Stimulated activated CD4-positive, alpha-beta T cell treated with anti-CD3 and anti-CD28 coated beads, Interleukin-2, amount 100 ng/mL, for 4 hours (primary cell): ENCODE measurements at places on chromosomes 11 and 22.

GRCh38 chr22:49827853-49828598, at the start of gene BRD1:
Gene BRD1 (minus strand): TSS chr22:49827873. CDS start chr22:49824317, 3,556 bp downstream.
- peak; percentile 41 for DNase-seq

DNA sequence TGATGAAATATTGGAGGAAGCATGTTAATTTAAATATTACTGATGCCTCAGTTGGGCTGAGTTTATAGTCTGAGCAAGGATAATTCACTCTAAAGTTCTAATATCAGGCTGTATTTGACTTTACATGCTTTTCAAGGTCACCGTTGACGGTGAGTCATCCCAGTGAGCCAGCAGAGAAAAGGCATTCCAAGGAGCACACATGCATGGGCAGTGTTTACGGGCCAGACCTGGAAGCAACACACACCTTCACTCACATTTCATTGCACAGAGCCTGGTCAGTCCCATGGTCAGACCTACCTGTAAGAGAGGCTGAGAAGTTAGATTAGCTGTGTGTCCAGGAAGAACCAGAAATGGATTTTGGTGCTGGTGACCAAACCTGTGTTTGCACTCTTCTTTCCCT, 53.5 kb downstream of the COMMD9 start:
- DNase-seq: no peak

GRCh38 chr11:4008116-4008515, 86.5 kb upstream of the RRM1 start:
- no peak for DNase-seq

DNA sequence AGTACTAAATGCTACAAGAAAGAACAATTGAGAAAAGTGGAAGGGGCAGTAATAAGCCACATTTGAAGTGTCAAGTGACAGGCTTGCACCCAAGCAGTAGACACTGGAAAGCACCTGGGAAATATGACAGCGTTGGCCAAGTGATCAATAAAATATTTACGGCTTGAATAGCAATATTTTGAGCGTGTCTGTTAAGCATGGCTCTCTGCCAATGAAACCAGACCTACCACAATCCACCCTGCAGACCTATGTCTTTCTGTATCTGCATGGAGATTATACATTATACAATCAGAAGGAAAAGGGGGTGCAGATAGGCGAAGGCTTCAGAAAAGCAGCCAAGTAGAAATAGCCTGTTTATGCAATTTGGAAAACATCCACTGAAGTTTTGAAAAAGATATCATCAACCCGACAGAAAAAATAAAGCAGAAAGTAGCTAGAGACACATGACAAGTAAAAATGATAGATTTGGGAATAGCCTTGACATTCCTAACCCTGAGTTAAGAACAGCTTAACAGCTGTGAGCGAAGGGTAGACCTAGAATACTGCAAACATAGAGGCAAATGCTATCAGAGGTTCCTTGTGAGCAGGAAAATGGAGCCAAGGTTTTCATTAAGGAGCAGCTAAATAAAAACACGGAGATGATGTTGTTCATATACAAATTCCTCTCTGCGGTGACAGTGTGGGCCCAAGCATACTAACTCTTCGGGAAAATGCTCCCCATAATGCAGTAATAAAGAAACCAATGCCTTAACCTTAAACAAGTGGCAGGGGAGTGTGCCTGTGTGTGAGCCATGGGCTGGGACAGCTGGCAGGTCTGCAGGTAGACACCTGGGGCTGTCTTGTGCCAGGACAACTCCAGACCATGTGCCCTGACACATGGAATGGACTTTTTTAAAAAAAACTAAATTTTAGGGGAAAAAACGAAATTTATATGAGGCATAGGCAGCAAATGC, 71.3 kb downstream of the ETS1 start:
- DNase-seq: no peak
